ENCODE measurements at places on chromosomes 7 and 10.

GRCh38 chr7:144379776-144380384, 23.6 kb downstream of the NOBOX start:
- no peak for DNase-seq

DNA sequence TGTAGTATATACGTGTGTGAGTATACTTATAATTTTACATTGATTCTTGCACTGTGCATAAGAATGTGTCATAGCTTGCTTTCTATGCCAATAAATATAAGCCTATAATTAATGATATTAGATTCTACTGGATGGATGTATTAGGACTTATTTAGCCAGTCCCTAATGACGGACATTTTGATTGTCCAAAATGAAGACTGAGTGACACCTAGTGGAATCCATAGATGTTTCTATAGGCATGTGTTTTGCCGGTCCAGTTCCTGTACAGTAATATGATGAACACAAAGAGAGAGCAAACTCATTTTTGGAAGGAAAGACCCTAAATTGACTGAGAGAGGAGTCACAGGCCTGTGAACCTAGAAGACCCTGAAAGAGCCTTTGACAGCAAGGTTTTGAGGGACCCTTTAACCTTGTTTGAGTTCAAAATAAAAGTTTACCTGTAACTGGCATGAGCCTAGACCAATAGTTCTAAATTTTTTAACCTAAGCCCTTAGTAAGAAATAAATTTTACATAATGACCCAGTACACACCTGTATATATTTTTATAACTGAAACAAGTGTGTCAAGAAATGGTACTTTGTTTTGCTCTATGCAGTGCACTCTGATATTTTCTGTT, 42.4 kb upstream of the AGBL3 start:
- DNase-seq, result no peak

DNA sequence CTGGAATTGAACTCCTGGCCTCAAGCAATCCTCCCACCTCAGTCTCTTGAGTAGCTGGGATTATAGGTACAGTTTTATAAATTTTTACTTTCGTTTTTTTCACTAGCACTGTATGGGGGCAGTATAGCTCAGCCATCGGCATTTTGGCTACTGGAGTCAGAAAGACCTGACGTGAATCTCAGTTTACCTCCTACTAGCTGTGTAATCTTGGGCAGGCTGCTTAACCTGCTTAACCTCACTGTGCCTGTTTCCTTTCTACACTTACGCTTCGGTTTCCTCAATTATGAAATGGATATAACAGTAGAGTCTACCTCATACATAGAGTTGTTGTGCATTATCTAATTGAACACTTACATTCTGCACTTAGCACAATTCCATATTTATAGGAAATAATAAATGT, 16.7 kb downstream of the STN1 start:
- DNase-seq, result no peak

DNA sequence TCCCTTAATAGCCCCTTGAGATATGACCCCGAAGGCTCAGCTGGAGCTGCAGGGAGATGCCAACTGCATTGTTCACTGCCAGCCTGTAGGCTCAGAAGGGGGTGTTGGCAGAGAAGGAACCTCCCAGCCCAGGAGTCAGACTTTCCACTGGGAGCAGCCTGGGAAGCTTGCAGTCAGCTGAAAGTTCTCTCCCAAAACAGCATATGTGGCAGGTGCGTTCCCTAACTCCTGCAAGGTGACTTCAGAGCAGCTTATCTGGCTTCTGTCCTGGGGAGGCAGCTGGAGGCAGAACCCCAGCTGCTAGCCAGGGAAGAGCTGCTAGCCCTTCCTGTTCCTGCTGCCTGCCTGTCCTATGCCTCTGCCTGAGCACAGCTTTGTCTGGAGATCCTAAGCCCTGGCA, 8.1 kb downstream of the SFTPA2 start:
- no peak for DNase-seq

DNA sequence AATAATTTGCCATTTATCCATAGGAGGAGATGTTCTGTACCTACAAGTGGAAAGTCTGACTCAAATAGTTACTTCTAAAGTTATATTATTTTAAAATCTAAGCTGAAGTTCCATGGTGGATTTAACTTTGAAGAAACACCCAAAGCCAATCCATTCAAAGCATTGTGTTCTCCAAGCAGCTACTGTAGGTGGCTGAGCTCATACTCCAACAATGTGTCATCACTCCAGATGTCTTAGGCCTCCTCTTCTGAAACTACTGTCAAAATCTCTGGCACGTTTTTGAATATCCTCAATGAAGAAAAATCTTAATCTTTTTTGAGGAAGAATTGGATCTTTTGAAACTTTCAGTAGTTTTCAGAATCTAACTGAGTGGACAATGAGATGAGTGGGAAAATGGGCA, 169.1 kb downstream of the PTEN start:
- no peak for DNase-seq

DNA sequence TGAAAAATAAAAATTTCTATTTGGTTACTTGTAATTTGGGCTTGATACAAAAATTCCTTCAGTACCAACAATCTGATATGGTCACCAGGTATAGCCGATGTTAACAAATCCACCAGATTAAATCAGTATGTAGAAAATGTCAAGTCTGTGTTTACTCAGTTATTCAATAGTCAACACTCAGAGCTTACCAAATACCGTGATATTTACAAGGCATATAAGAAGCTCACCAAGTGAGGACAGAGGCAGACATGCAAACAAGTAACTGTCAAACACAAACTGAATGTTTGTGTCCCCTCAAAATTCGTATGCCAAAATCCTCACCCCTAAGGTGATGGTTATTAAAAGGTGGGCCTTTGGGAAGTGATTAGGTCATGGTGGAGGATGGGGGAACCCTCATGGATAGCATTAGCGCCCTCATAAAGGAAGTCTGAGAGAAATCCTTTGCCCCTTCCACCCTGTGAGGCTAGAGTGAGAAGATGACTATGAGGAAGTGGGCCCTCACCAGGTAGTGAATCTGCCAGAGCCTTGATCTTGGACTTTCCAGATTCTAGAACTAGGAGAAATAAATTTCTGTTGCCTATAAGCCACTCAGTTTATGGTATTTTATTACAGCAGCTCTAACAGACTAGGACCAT, 63.1 kb downstream of the TES start:
- DNase-seq, result no peak

DNA sequence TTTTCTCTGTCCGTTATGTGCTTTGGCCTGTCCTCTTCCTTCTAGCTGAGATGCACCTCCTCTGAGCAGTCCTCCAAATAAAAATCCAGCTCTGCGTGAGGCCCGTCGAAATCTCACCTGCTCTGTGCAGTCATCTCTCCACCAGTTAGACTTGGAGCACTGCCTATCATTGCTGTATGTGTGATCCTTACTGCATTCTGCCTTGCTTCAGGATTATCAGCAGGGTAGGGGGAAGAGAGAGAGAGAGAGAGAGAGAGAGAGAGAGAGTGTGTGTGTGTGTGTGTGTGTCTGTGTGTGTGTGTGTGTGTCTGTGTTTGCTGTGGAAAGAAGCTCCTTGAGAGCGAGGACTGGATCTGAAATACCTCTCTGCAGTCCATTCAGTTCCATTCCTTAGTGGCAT, 129.4 kb downstream of the CCNY start:
- no peak for DNase-seq

- DNase-seq, result no peak
Measured at GRCh38 chr7:148535217-148535616, 55.3 kb upstream of the C7orf33 start.

GRCh38 chr7:135420786-135421185, 89.1 kb downstream of the CNOT4 start:
- DNase-seq, result no peak

DNA sequence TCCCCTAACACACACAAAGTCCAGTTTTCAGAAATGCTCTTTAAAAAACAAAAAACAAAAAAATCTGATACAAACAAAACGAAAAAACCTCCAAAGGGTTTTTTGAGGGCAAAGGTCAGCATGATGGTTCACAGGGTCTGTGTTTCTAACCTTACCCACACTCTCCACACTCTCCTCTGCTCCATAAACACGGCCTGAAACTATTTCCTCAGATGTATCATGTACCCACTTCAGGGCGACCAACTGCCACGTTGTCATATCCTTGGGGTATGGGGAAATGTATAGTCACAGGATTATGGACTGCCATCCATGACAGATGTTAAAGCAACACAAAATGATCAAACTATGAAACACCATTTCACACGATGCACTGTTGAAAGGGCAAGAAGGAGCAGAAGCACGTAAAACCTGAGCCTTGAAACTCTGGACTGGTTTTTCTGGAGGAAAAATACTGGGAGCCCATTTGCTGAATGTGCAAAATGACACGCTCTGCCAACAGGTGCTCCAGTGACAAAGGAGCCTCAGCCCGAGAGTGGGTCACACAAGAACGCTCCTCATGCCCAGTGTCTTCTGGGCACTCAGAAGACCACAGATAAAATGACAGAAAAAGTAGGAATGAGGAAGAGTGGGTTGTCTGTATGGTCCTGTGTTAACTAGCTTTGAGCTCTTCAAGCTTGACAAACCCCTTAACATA, 15.8 kb downstream of the NAPEPLD start:
- DNase-seq, result no peak

- no peak for DNase-seq
Measured at GRCh38 chr10:11318826-11319598, 292.4 kb downstream of the USP6NL start.

DNA sequence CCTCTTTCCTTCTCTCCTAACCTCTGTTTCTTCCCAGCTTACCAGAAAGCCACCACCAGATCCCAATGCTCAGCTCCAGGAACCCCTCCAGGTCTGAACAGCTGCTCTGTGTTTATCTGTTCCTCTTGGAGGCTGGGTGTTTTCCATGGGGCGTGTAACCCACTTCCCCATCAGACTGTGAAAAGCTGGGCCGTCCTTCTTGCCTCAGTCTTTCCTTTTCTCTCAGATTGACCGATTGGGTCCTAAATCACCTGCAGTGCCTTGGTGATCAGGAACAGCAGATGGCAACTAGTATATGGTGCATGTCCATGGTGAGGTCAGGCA, 4.8 kb downstream of the SH3PXD2A start:
- DNase-seq, result no peak

GRCh38 chr7:7223250-7223649, 40.9 kb downstream of the C1GALT1 start:
- DNase-seq, result no peak

DNA sequence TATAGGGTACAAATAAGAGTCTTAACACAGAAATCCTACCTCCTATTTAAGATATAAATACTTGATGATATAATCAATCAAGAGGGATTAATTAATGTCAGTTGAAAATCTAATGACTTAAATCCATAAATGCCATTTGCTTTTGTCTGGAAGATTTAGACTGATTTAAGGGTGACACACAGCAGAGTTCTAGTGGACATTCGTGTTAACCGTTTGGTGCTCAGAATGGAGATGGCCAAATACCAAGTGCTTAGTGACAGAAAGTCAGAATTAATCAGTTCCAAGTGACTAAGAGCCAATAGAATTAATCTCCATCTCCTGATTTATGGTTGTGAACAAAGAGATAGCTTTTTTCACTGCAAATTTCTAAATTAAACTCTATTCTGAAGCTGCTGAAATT, 36.2 kb downstream of the NAMPT start:
- DNase-seq, result no peak

GRCh38 chr10:113316506-113316905, 236.3 kb upstream of the HABP2 start:
- no peak for DNase-seq

GRCh38 chr10:20115894-20116293, 299.7 kb downstream of the PLXDC2 start:
- DNase-seq, result no peak

DNA sequence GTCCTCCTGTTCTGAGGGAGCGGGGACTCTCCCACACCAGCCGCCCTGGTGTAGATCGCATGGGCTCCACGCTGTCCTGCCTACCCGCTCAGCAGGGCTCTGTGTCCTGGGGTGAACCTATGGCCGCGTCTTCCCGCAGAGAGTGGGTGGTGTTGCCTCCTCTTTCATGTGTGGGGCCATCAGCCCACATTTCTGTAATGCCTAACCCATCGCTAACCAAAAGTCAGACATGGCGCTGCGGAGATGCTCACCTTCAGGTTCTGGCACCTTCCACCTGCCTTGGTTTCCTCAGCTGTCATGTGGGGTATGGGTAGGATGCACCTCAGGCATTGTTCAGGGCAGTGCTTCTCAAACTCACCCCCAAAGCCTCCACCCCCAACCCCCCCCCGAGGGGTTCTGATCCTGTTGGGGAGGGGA, 50.5 kb upstream of the CAMK2B start:
- DNase-seq, result no peak

GRCh38 chr7:14487701-14488395, 414.7 kb downstream of the DGKB start:
- no peak for DNase-seq

Data from NCI-H510A (cell line).